ENCODE measurements at places on chromosomes 13 and 19.
A peak's percentile ranks its signal among the peaks of the same experiment; 100 is the strongest.

DNA sequence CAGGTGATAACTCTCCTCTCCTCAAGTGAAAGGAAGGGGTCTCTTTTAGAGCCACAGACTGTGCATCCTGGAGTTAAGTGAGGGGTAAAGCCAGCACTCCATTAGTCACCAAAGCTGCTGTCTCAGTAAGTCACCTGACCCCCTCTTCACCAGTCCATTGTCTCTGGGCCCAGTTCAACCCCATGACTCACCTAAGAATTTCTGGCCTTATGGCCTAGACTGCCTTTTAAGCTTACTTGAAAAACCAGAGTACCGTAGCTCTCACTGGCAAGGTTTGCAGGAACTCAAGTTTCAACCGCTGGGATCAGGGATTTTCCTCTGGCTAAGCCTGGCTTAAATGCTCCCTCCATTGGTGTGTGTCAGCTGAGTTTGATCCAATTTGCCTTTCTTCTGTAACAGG, 23.4 kb upstream of the EID2 start:
- no peak for DNase-seq

- DNase-seq, result no peak
Observed at GRCh38 chr19:4025317-4025716, 17.8 kb downstream of the PIAS4 start.

- no peak for DNase-seq
Observed at GRCh38 chr19:28130066-28130511, 1082.9 kb downstream of the UQCRFS1 start.

- DNase-seq, result peak; percentile 91
Observed at GRCh38 chr19:55353803-55354697, 469 bp downstream of the COX6B2 start.

- DNase-seq, result no peak
Observed at GRCh38 chr19:29366757-29367156, 153.8 kb upstream of the UQCRFS1 start.

- no peak for DNase-seq
Observed at GRCh38 chr19:44927746-44928145, 13.3 kb downstream of the APOC1 start.

DNA sequence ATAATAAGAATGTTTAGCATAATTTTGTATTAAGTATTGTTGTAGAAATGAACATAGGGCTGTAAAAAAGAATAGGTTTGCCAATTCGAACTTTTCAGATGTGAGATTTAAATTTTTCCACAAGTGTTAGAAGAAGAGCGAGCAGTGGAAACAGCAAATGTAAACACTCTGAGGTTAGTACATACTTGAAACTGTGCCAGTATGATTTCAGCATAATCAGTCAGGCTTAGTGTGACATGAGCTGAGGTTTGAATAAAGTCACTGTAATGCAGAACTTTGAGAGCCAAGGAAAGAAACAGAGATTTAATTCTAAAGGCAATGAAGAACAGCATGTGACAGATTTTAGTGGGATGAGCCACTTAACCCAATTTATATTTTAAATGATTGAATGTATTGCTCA, 2166.4 kb downstream of the PCDH9 start:
- no peak for DNase-seq

DNA sequence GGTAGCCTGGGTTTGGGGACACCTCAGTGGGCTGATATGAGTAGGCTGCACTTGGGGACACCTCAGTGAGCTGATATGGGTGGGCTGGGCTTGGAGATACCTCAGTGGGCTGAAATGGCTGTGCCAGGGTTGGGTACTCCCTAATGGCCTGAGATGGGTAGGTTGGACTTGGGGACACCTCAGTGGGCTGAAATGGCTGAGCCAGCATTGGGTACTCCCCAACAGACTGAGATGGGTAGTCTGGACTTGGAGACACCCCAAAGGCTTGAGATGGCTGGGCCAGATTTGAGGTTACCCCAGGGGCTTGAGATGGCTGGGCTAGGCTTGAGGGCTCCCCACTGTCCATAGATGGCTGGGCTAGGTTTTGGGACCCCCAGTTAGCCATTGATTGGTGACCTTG, 12.1 kb downstream of the IQCN start:
- DNase-seq, result no peak

GRCh38 chr13:21133077-21133476, 43.3 kb downstream of the SKA3 start:
- no peak for DNase-seq
